ENCODE measurements at places on chromosomes 3 and 15.

GRCh38 chr15:29456255-29456654 is 186.6 kb upstream of the NSMCE3 start:
- DNase-seq, result no peak

- no peak for DNase-seq
Measured at GRCh38 chr3:53715815-53716483, 130.3 kb downstream of the CHDH start.

DNA sequence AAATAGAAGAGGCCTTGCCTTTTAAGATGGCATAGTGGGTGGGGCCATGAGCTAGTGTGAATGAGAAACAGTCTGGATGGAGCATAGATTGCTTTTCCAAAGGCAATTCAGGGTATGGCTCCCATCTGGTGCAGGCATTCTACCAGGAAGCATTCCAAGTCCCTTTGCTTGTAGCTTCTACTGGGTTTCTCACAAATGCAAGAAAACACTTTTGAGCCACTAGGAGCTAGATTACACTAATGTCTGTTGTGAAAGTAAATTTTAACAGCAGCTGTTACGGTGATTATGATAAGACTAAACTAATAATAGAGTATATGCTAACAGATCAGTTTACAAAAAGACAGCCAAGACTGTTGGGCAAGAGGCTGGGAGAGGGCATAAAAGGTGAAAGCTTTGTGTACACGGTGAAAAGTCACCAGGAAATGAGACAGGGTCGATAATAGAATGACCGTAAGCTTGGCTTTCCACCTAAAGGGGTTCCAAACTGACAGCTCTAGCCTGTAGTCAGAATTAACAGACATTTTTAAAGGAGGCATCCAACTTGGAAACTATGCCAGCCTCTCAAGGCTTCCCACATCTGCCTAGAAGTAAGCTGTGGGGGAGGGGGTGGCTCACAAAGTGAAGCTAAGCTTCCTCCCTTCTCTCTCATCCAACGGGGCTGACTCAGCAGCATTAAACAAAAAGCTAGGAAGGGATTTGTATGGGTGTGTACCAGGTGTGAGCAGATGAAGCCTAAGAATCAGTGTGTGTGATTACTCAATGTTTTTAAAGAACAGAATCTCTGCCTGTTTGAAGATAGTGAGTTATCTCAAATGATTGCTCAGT is 61.1 kb upstream of the GPD1L start:
- DNase-seq, result peak; percentile 33

DNA sequence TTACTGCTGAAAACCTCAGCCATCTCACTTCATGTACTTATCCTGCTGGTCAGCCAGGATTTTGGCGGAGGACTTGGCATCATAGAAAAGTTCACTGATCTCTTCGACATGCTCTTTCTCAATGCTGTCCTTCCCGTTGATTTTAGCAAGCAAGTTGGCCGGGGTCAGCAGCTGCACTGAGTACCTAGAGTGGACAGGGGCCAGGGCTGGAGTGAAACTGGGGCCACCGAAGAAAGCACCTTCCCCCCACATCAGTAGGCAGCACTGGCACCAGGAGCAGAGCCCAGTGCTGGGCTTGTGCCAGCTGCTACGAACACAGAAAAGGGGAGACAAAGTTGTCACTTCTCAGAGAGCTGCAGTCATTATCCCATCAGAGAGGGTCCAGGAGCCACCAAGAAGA is 29.0 kb downstream of the SEC61A1 start:
- DNase-seq, result no peak

- no peak for DNase-seq
Measured at GRCh38 chr3:99765042-99765942, 52.4 kb upstream of the CMSS1 start.

- peak; percentile 50 for DNase-seq
Measured at GRCh38 chr3:15794303-15794771, 3.4 kb downstream of the ANKRD28 start.

DNA sequence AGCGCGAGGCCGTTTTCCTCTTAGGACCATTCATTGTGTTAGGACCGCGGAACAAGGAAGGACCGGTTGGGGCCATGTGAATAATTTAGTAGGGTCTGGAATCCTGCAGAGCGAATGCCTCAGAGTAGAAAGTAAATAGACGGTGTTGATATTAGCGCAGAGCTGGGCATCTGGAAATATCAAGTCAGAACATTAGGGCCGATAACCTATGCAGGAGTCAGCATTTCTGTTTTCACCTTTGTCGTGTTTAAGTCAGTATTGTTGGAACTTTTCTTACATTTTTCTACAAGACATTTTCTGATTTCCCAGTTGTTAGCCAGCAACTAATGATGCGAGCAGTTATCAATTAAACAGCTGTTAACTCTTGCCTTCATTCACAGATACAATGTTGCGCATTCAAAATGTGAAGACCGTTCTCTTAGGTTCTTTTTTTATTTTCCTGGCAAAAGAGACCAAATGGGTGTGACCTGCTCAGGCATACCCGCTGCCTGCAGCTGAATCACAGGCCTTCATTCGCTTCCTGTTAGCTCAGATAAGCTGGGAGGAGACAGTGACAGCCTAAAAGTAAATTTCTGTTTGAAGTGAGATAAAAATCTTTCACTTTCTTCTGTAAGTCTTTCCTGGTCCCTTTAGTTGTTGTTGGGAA is 966 bp upstream of the PKM start:
- DNase-seq, result peak; percentile 81

DNA sequence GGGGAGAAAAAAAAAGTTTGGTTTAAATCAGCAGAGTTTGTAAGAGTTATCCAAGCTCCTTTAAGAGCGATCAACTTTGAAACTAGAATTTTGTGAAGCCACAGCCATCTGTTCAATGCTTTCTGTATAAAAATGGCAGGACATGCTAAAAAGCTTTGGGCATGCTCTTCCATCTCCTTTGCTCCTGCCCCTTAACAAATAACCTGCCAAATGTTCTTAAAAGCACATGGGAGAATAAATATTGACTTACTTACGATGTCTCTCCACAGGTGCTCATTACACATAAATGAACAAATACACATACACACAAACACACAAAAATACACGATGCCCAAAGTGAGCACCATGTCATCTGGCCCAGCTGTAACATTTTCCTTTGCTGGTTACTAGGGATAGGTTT is 211.8 kb upstream of the DPH6 start:
- DNase-seq, result no peak

DNA sequence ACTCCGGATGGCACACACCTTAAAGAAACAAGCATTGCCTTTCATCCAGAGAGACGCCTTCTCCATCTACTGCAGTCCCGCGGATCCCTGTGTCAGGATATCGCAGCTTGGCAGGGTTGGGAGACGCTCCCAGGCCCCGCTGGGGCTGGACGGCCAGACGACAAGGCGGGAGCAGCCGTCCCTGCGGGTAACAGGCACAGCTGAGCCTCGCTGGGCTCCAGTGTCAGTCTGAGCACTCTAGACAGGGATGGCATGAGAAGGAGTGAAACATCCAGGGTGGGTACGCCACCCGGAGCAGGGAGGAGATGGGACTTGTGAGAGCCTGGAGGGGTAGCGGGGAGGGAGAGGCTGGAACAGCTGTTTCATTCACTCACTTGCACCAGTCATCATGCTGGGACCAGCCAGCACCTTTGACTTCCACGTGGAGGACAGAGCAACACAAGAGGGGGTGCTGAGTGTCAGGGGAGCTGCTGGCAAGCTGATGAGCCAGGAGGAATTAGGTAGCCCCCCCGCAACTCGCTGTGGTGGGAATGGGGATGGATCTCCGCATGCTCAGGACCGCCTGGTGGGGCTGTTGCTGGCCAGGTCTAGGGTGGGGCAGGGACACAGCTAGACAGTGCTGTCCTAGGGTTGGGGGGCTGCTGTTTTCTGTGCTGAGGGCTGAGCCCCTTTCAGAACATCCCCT is 31.6 kb upstream of the SNRPA1 start:
- no peak for DNase-seq

GRCh38 chr15:74307827-74308811 is 59.3 kb downstream of the CYP11A1 start:
- DNase-seq, result peak; percentile 65

GRCh38 chr3:99470841-99471240 is 167.6 kb upstream of the COL8A1 start:
- no peak for DNase-seq

DNA sequence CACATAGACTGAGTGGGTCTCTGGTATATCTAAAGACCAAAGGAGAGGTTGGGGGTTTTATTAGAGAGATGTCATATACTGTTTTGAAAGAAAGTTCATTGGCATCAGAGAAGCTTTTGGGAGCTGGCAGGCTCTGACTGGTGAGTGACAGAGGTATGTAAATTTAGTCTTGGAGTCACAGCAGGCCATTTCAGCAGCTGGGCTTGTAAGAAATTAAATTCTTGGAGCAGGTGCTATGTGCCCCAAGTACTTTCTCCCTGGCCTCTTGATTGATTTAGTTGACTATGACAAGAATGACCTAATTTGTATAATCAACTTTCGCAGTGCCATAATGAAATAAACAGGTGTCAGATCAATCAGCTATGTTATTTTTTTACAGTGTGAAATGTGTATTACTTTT is 47.8 kb upstream of the CDAN1 start:
- DNase-seq, result no peak

DNA sequence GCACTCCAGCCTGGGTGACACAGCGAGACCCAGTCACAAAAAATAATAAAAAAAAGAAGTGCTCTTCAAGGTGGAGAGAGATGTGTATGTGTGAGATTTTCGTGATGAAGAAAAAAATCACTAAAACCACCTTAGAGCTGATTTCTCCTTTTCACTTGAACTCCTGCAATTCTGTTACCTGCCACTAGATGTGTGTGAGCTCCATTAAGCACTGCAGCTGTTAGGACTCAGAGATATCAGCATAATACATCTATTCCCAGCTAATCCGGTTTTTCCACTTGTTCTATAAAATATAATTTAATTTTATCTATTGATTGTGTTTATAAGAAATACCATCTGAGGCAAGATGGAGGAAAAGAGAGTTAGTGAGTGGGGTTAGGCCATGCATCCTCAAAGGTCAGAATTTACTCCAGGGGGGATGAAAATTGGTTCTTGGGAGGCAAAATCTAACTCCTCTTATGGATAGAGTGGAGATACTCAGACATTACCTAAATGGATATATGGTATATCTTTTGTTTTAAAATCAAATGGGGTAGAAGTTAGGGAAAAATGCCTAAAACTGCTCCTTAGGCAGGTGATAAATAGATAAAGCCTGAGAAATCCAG is 152.7 kb downstream of the IL20RB start:
- peak; percentile 35 for DNase-seq

DNA sequence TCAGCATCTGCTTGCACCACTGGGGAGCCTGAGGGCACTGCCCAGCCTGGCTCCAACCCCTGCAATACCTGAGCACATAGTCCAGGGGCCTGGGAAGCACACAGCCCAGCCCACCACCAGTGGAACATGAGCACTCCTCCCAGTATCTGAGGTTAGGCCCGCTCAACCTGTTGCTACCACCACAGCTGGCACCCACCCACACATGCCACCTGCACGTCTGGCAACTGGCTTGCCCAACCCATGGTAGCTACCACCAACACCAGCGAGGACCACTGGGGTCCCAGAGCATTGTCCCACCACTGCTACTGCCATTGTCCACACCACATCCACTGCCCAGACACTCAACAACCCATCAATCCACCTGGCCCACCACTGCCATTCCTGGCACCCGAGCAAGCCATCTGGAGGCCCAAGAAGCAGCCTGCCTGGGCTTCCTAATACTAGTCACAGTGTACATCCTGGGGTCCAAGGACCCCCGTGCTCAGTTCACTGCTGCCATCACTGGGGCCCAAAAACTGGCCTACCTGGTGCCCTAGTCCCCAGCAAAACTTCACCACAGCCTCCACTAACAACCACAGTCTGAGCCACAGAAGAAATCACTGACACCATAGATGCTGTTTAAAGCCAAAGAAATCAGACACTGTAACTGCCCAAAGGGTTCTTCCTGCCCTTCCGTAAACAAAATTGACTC is 62.1 kb upstream of the TBC1D23 start:
- no peak for DNase-seq

DNA sequence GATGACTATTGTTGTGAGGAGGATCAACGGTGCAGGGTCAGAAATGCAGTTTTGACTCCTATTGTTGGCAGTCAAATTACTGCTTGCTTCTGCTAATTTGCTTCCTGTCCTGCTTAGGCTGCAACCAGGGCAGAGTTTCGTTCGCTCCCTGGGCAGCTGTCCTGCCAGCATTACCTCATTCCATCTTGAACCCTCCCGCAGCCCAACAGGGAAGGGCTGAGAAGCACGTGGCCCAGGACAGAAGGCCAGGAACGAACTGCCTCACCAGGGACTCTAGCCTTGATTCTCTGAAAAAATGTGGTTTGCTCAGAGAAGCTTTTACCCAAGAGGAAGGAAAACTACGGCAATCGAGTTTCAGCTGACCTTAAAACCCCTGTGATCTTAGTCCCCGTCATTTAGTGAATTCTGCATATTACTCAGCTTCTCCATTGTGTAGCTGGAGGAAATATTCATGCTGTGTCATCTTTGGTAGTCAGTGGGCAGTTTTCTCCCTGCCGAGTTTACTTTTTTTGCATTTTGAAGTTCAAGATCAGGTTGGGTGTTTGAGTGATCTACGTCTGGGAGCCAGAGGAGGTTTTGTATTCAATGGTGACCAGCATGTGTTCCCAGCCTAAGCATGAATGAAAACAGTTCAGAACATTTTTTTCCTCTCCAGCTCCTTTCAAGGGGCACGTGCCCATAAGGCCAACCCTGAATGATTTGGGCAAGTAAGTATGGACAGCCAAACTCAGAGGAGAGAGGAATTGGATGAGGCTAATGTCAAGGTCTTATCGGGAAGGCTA is 23.0 kb downstream of the TLNRD1 start:
- peak; percentile 62 for DNase-seq

- DNase-seq, result no peak
Measured at GRCh38 chr3:38549957-38550840, 54.1 kb downstream of the EXOG start.

GRCh38 chr15:73802431-73803041 is 49.4 kb upstream of the INSYN1 start:
- no peak for DNase-seq

DNA sequence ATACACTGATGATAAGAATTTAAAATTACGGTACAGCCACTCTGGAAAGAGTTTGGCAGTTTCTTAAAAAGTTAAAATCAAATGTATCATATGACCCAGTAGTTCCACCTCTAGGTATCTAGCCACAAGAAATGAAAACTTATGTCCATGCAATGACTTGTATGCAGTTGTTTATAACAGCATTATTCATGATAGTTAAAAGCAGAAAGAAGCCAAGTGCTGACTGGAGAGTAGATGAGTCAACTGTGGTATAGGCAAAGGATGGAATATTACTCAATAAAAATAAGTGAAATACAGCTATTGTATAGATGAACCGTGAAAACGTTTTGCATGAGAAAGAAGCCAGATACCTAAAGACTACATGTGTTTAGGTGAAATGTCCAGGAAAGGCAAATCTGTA is 14.8 kb downstream of the GPR87 start:
- DNase-seq, result peak; percentile 25

DNA sequence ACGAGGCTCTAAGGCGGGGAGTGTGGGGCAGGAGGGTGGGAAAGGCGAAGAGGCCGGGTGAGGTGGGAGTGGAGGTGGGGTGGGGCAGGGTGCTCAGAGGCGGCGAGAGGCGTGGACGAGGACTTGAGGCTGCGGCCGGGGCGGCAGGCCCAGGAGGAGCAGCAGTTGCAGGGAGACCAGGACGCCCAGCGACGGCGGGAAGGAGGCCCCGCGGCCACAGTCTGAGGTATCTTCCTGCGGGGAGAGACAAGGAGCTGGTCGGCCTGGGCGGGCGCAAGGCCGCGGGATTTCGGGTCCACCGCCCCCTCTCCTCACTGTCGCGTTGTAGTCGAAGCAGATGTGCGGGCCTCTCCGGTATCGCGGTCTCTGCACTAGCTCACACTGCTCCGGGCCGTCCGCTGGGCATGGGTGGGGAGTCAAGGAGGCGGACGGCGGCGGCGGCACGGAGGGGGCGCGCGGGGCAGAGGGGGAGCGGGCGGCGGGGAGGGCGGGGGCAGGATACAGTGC is 5.3 kb upstream of the TMEM115 start:
- no peak for DNase-seq

Data from kidney tubule cell (primary cell).